NCI-H187 treated with DMSO at 0.1 percent for 48 hours (cell line): ENCODE measurements at places on chromosomes 2 and 18.
A peak's percentile ranks its signal among the peaks of the same experiment; 100 is the strongest.

GRCh38 chr2:240871071-240871958 is 2.7 kb downstream of the AGXT start:
- no peak for DNase-seq

- peak; percentile 10 for DNase-seq
Measured at GRCh38 chr2:228048838-228049490, 132.5 kb downstream of the SPHKAP start.

DNA sequence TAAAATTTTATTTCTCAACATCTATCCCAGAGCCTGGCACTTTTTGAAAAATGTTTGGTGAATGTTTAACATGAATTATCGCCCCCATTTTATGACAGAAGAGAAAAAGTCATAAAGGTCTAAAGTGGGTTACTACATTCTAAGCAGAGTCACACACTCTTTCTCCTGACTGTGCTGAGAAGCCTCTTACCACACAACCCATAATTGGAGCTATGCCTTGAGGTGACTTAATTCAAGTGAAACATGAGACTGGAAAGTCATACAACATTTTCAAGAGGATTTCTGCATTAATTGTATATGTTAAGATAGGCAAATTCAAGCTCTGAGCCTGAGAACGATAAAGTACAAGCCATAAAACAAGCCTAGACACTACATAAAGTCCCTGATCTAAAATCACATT is 3.1 kb upstream of the DSEL start:
- DNase-seq, result no peak

DNA sequence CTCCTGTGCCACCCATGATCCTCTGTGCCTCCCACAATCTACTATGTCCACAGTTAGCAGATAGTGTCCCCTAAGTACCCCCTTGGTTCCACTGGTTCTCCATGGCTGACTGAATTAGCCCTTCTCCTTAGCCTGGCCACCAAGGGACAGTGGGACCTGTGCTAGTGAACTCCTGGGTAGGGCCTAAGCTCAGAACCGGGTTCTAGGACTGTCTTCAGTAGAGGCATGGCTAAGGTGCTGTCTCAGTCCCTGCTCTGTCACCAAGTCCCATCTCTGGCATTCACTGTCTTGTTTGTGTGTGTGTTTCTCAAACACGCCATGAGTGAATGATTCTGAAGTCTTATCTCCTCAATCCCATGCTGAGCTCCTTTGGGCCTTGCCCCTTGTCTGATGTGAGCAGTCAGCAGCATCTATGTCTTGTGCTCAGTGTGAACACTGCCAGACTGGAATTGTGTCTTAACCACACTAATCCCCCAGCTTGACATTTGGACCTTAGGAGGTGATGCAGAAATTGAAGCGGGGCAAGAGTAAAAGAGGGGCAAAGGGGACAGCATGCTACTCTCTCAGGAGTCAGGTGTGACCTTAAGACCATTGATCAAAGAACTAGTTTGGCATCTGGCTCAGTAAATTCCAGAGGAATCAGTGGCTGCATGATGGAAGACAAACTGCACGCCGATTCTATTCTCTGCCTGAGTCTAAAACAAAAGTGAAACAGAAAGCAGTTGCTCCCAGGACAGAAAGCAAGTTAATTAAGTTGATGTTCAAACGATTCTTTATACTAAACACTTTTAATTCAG is 190.5 kb downstream of the ALPK2 start:
- no peak for DNase-seq

- DNase-seq, result no peak
Measured at GRCh38 chr2:128380061-128380889, 61.6 kb upstream of the HS6ST1 start.

DNA sequence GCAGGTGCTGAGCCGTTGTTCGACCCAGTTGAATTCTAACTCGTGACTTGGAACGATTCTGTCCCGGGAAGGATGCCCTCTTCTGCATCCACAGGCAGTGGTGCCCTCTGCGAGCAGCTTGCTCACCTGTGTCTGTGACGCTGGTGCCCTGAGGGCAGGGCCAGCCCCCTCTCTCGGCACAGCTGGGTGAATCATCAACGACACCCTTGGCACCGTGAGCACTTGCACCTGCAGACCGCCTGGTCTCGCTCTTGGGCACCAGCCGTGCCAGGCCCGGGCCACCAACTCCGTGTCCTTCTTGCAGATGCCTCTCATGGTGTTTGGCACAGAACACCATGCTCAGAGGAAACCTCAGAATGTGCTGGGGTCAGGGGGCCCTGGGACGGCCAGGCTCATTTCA is 75.0 kb downstream of the SLC66A2 start:
- no peak for DNase-seq

DNA sequence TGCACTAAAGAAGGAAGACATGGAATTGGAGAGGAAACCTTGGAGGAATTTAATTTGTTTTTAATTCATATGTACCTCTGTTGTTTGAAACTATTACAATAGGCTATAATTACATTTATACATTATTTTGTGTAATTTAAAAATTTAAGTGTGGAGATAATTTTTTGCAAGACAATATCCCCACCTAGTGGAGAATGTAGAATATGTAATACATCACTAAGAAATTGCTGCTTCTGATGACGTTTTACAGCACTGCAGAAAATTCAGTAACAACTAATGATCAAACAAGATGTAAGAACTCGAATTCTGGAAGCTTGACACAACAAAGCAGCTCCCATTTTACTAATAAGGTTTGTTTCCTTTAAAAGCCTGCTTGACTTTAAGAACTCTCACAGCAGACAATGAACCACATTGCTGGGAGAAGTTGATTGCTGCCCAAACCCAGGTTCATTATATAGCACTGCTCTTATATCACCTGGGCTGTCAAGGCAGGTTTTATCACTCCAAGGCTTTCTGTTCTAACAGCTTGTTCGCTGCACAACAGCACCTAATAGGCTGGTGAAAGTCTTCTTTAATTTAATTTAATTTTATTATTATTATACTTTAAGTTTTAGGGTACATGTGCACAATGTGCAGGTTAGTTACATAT is 53.4 kb downstream of the THADA start:
- no peak for DNase-seq

GRCh38 chr18:59275406-59275949 is 2.2 kb upstream of the RAX start:
- no peak for DNase-seq

- DNase-seq, result no peak
Measured at GRCh38 chr2:62662554-62662953, 43.0 kb upstream of the EHBP1 start.

DNA sequence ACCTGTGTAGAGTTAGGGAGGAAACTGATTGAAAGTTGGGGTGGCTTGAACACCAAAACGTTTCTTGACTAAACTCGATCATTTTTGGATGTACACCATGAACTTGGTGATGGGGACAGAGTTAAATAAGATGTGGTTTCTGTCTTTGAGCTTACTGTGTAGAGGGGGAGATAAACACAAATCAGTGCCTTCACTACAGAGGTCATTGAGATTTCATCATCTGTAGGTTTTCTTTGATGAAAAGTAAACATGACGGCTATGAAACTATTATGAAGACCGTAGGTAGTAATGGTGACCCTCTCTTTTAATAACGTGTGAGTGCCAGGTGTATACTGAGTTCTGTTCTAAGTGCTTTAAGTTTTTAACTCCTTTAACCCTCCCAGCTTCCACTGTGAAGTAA is 6.5 kb downstream of the LCLAT1 start:
- no peak for DNase-seq

GRCh38 chr2:236938126-236938525 is 147.6 kb upstream of the COPS8 start:
- DNase-seq, result no peak

GRCh38 chr18:26503382-26503781 is 45.0 kb downstream of the KCTD1 start:
- no peak for DNase-seq

- DNase-seq, result no peak
Measured at GRCh38 chr18:24725644-24726415, 265.4 kb downstream of the HRH4 start.

DNA sequence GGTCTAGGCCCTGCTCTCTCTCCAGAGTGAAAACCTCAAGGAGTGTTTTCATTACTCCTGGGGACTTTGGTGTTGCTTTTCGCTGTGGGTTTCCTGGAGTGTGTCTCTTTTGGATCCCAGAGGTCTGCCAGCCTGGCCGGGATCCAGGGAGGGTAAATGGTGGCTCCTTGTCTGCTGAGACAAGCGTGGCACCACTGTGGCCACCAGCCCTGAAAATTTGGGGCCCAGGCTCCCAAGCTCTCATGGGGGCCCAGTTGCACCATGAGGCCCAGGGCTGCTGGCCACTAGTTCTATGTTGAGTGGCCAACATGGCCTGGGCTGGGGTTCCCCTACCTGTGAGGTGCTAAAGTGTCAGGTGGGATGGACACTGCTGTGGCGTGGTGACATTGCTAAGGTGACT is 144.8 kb downstream of the CTIF start:
- DNase-seq, result no peak
